ENCODE measurements at places on chromosomes 4 and X.

DNA sequence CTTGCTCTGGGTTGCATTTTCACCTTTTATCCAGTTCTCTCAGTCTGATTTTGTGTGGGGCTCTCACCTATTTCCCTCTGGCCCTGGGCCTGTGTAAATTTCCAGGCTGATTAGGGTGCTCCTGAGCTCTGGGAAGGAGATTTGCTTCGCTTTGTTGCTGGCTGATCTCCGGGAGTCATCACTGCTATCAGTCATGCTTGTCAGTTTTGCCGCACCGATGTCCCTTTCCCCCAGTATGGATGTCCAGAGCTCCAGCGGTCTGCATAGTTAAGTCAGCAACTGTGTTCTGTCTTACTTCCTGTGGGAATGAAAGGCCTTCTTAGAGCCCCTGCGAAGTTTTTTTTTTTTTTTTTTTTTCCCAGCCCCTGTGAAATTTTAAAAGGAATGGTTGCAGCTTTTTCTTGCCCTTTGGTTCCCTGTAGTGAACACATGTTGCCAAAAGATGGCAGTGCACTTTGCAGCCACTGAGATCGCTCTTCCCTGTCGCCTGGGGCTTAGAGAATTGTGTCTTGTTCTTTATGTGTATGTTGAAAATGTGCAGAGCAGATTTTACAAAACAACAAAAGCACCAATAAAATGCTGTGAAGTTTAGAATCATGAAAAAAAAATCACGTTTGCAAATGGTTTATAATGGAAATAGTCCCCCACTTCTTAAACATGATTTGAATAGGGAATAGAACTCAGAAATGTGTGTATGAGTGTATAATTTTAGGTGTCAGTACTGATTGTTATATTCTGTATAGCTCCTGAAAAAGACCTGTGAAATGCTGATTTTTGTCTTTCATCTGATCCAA lies 109.1 kb upstream of the SLC4A4 start:
- H3K4me1 ChIP-seq: no peaks in the 10 kb centered on the region
- no peak overlapping the region for H3K27ac ChIP-seq
- H3K27me3 ChIP-seq: no peaks in the 10 kb centered on the region
- no peaks in the 10 kb centered on the region for H3K36me3 ChIP-seq
- DNase-seq: no peak
- H3K4me3 ChIP-seq: no peak overlapping the region

DNA sequence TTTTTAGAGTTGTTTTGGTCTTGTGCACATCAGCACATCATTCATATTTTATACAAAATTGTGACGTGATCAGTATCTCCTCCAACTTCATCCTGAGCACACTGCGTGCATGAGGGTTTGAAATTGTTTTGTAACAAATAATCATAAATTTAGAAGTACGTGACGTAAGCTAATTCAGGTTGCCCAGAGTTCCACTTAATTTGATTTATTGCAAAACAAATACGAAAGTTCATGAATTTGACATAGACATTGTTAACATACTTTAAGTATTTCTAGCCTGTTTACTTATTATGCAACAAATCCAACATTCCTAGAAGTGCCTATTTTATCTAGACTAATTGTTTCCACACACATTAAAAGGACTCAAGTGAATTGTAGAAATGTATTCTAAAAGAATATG lies 48.3 kb downstream of the MAP7D3 start:
- no peak overlapping the region for H3K27ac ChIP-seq
- no peak for DNase-seq
- H3K27me3 ChIP-seq: no peaks in the 10 kb centered on the region
- no peak overlapping the region for H3K4me3 ChIP-seq
- H3K4me1 ChIP-seq: peaks cover 37% of the 10 kb centered on the region

- no peak for DNase-seq
- peaks cover 3% of the 10 kb centered on the region for H3K27me3 ChIP-seq
- no peaks in the 10 kb centered on the region for H3K36me3 ChIP-seq
- no peak overlapping the region for H3K4me3 ChIP-seq
Observed at GRCh38 chrX:30302956-30303355, 6.2 kb downstream of the NR0B1 start.

- H3K27ac ChIP-seq: no peak overlapping the region
- no peaks in the 10 kb centered on the region for H3K27me3 ChIP-seq
- H3K36me3 ChIP-seq: no peaks in the 10 kb centered on the region
- H3K4me3 ChIP-seq: no peak overlapping the region
- no peaks in the 10 kb centered on the region for H3K4me1 ChIP-seq
Observed at GRCh38 chrX:38304010-38304409, 23.3 kb downstream of the RPGR start.

GRCh38 chr4:94349193-94349592 lies 6.6 kb upstream of the HPGDS start:
- H3K4me1 ChIP-seq: peaks cover 40% of the 10 kb centered on the region
- no peak overlapping the region for H3K4me3 ChIP-seq
- no peak overlapping the region for H3K27ac ChIP-seq
- H3K36me3 ChIP-seq: no peaks in the 10 kb centered on the region
- H3K27me3 ChIP-seq: peaks cover 5% of the 10 kb centered on the region

- peaks cover 9% of the 10 kb centered on the region for H3K4me1 ChIP-seq
- H3K36me3 ChIP-seq: no peaks in the 10 kb centered on the region
- H3K27ac ChIP-seq: no peak overlapping the region
- H3K4me3 ChIP-seq: no peak overlapping the region
- no peak for DNase-seq
- no peaks in the 10 kb centered on the region for H3K27me3 ChIP-seq
Observed at GRCh38 chr4:148376151-148376550, 66.1 kb downstream of the NR3C2 start.

- H3K27me3 ChIP-seq: no peaks in the 10 kb centered on the region
- no peak overlapping the region for H3K4me3 ChIP-seq
- no peaks in the 10 kb centered on the region for H3K36me3 ChIP-seq
- H3K27ac ChIP-seq: no peak overlapping the region
Observed at GRCh38 chrX:42739258-42739657, 38.7 kb downstream of the PPP1R2C start.

- H3K27me3 ChIP-seq: no peaks in the 10 kb centered on the region
- no peaks in the 10 kb centered on the region for H3K36me3 ChIP-seq
- no peaks in the 10 kb centered on the region for H3K4me1 ChIP-seq
- H3K4me3 ChIP-seq: no peak overlapping the region
Observed at GRCh38 chrX:14546190-14546589, 16.9 kb downstream of the GLRA2 start.

GRCh38 chr4:2091990-2092668 lies 33.0 kb downstream of the NAT8L start:
- H3K27me3 ChIP-seq: peaks cover 7% of the 10 kb centered on the region
- DNase-seq: no peak
- H3K36me3 ChIP-seq: no peaks in the 10 kb centered on the region
- no peak overlapping the region for H3K27ac ChIP-seq
- H3K4me1 ChIP-seq: no peaks in the 10 kb centered on the region

- H3K4me1 ChIP-seq: peaks cover 9% of the 10 kb centered on the region
- peak overlapping the region; percentile 87 for H3K4me3 ChIP-seq
- no peaks in the 10 kb centered on the region for H3K36me3 ChIP-seq
Observed at GRCh38 chrX:54640103-54640690, 110.2 kb downstream of the GNL3L start.

GRCh38 chrX:11427453-11428071 lies 134.3 kb downstream of the AMELX start:
- H3K27me3 ChIP-seq: peaks cover 13% of the 10 kb centered on the region
- H3K4me1 ChIP-seq: peaks cover 4% of the 10 kb centered on the region
- no peak overlapping the region for H3K27ac ChIP-seq
- H3K36me3 ChIP-seq: no peaks in the 10 kb centered on the region
- no peak overlapping the region for H3K4me3 ChIP-seq

GRCh38 chr4:8904666-8905065 lies 33.0 kb upstream of the HMX1 start:
- no peak overlapping the region for H3K4me3 ChIP-seq
- no peaks in the 10 kb centered on the region for H3K36me3 ChIP-seq
- H3K27me3 ChIP-seq: no peaks in the 10 kb centered on the region
- no peaks in the 10 kb centered on the region for H3K4me1 ChIP-seq

DNA sequence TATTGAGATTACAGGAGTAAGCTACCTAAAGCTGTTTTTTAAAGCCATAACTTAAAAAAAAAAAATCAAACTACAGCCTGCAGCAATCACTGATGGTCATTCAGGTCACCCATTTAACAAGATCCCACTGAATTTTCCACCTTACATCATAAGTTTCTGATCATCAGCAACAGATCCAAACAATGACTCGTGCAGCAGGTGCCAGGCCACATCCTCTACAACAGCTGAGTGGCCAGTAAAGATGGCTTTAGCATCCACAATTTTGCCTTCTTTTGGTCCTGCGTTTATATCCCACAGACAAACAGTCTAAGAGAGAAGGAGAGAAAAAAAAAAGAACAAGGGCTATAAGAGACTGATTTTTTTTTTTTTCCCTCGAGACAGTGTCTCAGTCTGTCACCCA lies 16.6 kb downstream of the RBBP7 start:
- no peaks in the 10 kb centered on the region for H3K27me3 ChIP-seq
- no peak for DNase-seq
- peaks cover 61% of the 10 kb centered on the region for H3K36me3 ChIP-seq
- H3K4me1 ChIP-seq: peaks cover 33% of the 10 kb centered on the region
- H3K27ac ChIP-seq: peak overlapping the region; percentile 16

GRCh38 chrX:70825366-70825765 lies 83.1 kb downstream of the TEX11 start:
- no peaks in the 10 kb centered on the region for H3K4me1 ChIP-seq
- H3K27me3 ChIP-seq: peaks cover 7% of the 10 kb centered on the region
- no peaks in the 10 kb centered on the region for H3K36me3 ChIP-seq

- H3K4me1 ChIP-seq: peaks cover 21% of the 10 kb centered on the region
- H3K27me3 ChIP-seq: peaks cover 77% of the 10 kb centered on the region
- H3K36me3 ChIP-seq: peaks cover 4% of the 10 kb centered on the region
Observed at GRCh38 chr4:153787061-153787560, 1.8 kb downstream of the SFRP2 start.

GRCh38 chr4:1971456-1972200 lies 37.1 kb downstream of the NELFA start:
- no peak for DNase-seq
- no peaks in the 10 kb centered on the region for H3K27me3 ChIP-seq
- H3K27ac ChIP-seq: peak overlapping the region; percentile 45
- H3K36me3 ChIP-seq: peaks cover 89% of the 10 kb centered on the region

GRCh38 chr4:119211867-119212233 lies 663 bp upstream of the USP53 start:
- no peak for DNase-seq
- H3K4me3 ChIP-seq: peak overlapping the region; percentile 88
- peaks cover 32% of the 10 kb centered on the region for H3K4me1 ChIP-seq

- no peak overlapping the region for H3K4me3 ChIP-seq
- DNase-seq: peak; percentile 40
- no peaks in the 10 kb centered on the region for H3K36me3 ChIP-seq
Observed at GRCh38 chrX:153381684-153382532, 19.2 kb downstream of the PNMA6E start.

GRCh38 chrX:48956728-48957414 lies 536 bp downstream of the OTUD5 start:
- DNase-seq: peak; percentile 53
- peak overlapping the region; percentile 78 for H3K27ac ChIP-seq
- H3K36me3 ChIP-seq: peaks cover 27% of the 10 kb centered on the region
- H3K4me1 ChIP-seq: peaks cover 60% of the 10 kb centered on the region
- H3K27me3 ChIP-seq: no peaks in the 10 kb centered on the region
- peak overlapping the region; percentile 78 for H3K4me3 ChIP-seq

GRCh38 chr4:189237340-189237739 lies 703.3 kb upstream of the FRG1 start:
- no peak for DNase-seq
- H3K27me3 ChIP-seq: no peaks in the 10 kb centered on the region

GRCh38 chr4:172819353-172819752 lies 349.3 kb upstream of the GALNT7 start:
- H3K27ac ChIP-seq: no peak overlapping the region
- H3K4me1 ChIP-seq: no peaks in the 10 kb centered on the region
- DNase-seq: no peak
- no peaks in the 10 kb centered on the region for H3K36me3 ChIP-seq
- H3K27me3 ChIP-seq: no peaks in the 10 kb centered on the region
- H3K4me3 ChIP-seq: no peak overlapping the region

GRCh38 chrX:276581-277201 lies 4.5 kb upstream of the PLCXD1 start:
- H3K27me3 ChIP-seq: no peaks in the 10 kb centered on the region
- no peak overlapping the region for H3K27ac ChIP-seq
- H3K4me1 ChIP-seq: peaks cover 12% of the 10 kb centered on the region
- peak overlapping the region; percentile 74 for H3K4me3 ChIP-seq

- no peak for DNase-seq
- H3K36me3 ChIP-seq: no peaks in the 10 kb centered on the region
Observed at GRCh38 chr4:183038436-183038835, 60.6 kb upstream of the WWC2 start.

DNA sequence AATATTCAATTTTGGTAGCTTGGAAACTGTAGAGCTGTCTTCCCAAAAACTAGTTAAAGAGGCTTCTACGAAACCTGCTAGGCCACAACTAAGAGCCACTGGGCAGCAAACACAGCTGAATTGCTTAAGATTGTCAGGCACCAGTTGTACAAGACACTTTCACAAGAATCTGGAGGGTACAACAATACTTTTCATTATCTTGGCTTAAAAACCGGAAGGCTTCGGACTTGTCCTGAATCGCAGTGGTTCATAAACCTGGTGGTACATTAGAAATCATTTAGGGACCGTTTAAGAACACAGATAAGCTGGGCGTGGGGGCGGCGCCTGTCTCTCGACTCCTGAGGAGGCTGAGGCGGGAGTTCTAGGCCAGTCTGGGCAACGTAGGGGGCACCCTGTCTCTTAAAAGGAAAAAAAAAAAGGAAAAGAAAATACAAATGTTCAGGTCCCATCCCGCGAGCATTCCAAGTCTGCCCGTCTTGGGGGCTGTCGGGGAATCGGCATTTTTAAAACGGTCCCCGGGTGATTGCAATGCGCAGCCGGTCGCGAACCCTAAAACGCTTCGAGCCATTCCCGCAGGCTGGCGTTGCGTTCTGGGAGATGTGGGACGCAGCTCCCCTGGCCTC lies 763 bp downstream of the PYURF start:
- peak overlapping the region; percentile 53 for H3K27ac ChIP-seq
- peaks cover 17% of the 10 kb centered on the region for H3K36me3 ChIP-seq
- H3K4me1 ChIP-seq: peaks cover 43% of the 10 kb centered on the region
- H3K4me3 ChIP-seq: peak overlapping the region; percentile 83

- peaks cover 3% of the 10 kb centered on the region for H3K27me3 ChIP-seq
- H3K4me1 ChIP-seq: no peaks in the 10 kb centered on the region
- no peaks in the 10 kb centered on the region for H3K36me3 ChIP-seq
- DNase-seq: no peak
Observed at GRCh38 chr4:41796545-41797210, 48.2 kb upstream of the PHOX2B start.

- H3K36me3 ChIP-seq: peaks cover 16% of the 10 kb centered on the region
- DNase-seq: no peak
- no peaks in the 10 kb centered on the region for H3K4me1 ChIP-seq
- H3K27me3 ChIP-seq: no peaks in the 10 kb centered on the region
- H3K27ac ChIP-seq: no peak overlapping the region
Observed at GRCh38 chrX:47864785-47865184, 28.1 kb downstream of the ZNF81 start.

GRCh38 chr4:65033899-65034298 lies 624.6 kb upstream of the TECRL start:
- no peak for DNase-seq
- H3K4me1 ChIP-seq: no peaks in the 10 kb centered on the region
- no peaks in the 10 kb centered on the region for H3K36me3 ChIP-seq
- H3K27ac ChIP-seq: no peak overlapping the region
- H3K4me3 ChIP-seq: no peak overlapping the region
